ENCODE measurements at places on chromosomes 6 and 20. TPM values are rescaled to one million over a fixed set of nuclear protein-coding genes. Genes with fewer than 3 reads are reported as not detected.

Gene COL11A2
- 1.2 TPM for total RNA-seq

Gene C6orf141
- 0.97 TPM for total RNA-seq

Gene FAM83B
- 0.29 TPM for total RNA-seq

Gene VNN1
- 0.29 TPM for total RNA-seq

Gene JAG1
- total RNA-seq = 21.1 TPM

Gene GRIK2
- 7.0 TPM for total RNA-seq

Gene GRM4
- not detected for total RNA-seq

Gene DOP1A
- 25.4 TPM for total RNA-seq

Gene RMND1
- 10.2 TPM for total RNA-seq

Gene TFAP2C
- total RNA-seq = not detected
